ENCODE measurements at places on chromosomes 13 and 19.
A peak's percentile ranks its signal among the peaks of the same experiment; 100 is the strongest.

DNA sequence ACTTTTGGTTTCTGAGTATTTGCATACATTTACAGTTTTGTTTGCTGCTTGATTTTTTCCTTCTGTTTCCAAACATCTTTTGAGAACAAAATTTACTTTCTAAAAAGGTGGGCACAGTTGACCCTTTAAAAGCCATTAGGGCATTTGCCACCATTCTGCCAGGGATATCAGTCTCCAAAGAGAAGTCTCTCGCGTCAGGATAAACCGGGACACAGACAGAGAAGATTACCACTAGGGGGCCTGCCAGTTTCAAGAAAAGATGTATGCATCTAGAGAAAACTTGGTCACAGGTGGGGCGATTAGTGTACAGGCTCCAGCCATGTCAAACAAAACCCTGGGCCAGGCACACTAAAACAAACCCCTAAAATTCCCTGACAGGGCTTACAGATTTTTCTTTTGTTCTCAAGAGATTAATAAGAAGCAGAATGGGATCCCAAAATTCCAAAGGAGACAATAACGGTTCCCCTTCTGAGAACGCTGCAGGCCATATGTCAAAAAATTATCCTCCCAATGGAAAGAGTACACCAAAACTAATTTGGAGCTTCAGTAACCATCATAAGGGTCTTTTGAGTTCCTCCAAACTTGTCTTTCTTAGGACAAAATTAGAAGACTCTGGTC is 10.7 kb upstream of the PABPC3 start:
- peak; percentile 69 for DNase-seq

DNA sequence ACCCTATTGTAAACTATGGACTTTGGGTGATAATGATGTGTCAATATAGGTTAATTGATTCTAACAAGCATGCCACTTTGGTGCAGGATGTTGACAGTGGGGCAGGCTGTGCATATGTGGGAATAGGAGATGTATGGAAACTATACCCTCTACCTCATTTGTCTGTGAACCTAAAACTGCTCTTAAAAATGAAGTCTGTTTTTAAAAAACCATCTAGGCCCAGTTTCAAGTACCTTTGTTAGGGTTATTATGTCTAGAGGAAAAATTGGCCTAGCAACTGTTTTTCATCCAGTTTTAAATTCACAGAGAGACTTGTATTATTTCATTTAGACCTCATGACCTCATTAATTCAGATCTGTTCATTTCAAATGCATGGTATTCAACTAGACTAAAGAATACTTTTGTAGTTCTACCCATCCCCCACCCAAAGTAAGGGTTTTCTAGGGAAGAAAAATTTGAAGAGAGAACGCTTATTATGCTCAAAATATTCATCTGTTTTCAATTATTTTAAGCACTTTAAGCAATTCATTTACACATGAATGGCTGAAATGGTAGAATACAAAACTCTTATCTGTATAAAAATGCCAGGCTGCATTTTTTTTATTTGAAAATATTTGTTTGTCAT is 1781.9 kb upstream of the MIR17HG start:
- DNase-seq: no peak

GRCh38 chr13:40777166-40777808 is 6.3 kb upstream of the MRPS31 start:
- DNase-seq: peak; percentile 70

DNA sequence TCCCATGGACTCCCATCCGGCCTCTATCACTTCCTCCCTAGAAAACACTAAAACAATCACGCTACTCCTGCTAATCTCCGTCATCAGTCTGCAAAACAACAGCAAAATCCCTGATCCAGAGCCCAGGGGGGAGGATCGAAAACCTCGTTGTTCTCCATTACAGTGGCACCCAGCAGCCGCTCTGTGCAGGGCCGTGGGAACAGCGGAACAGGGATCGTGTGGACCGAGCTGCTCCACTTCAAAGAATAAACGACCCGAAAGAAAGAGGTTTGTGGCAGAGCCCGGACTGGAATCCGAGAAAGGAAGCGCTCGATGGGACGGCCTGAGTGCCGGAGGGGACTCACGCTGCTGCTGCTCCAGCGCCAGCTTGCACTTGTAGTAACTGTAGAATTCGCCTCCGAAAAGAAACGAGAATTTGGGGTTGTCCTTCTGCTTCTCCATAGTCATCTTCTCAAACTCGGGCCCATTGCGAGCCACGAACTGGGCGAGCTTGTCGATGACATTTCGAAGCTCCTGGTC is 652 bp downstream of the CHERP start:
- peak; percentile 37 for DNase-seq

- DNase-seq: no peak
Observed at GRCh38 chr19:17751912-17752273, 616 bp downstream of the FCHO1 start.

- DNase-seq: no peak
Observed at GRCh38 chr13:96299235-96299634, 209.3 kb downstream of the HS6ST3 start.

GRCh38 chr13:19048381-19048780 is 133.2 kb downstream of the TUBA3C start:
- DNase-seq: no peak

DNA sequence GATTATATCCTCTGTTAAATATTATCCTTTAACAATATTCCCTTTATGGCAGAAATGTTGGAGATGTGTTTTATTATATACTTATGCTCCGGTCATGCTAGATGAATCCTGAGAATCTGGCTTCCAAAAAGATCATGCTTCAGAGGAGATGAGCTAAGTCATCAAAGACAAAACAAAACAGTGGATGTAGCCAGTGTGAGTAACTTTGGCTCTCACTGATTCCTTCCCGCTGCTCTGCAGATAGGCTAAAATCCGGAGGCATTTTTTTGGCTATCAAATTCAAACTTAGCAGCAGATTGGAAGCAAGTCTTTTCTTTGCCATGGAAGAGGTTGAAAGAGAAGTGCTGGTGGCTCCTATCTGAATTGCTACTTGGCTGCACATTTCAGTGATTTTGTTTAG is 295.9 kb downstream of the GPC6 start:
- no peak for DNase-seq

DNA sequence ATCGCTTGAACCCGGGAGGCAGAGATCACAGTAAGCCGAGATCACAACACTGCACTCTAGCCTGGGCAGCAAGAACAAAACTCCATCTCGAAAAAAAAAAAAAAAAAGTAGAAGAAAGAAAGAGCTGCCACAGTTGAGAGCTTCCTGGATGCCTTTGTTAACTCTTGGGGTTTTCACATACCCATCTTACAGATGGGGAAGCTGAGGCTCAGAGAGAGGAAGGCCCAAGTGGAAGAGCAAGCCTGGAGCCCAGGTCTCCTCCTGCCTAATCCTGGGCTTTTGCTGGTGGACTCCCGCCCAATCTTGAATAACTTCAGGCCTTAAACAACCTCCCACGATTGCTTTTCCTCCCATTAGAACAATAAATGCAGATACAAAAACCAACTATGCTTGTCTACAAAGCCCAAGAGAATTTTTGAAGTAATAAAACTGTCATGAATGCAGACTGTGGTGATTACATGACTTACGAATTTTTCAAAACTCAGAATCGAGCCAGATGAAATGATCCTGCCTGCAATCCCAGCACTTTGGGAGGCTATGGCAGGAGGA is 41.7 kb downstream of the LTBP4 start:
- no peak for DNase-seq

GRCh38 chr19:2246801-2247361 is 2.2 kb upstream of the AMH start:
- no peak for DNase-seq

- no peak for DNase-seq
Observed at GRCh38 chr13:111359930-111360329, 39.5 kb downstream of the TEX29 start.

DNA sequence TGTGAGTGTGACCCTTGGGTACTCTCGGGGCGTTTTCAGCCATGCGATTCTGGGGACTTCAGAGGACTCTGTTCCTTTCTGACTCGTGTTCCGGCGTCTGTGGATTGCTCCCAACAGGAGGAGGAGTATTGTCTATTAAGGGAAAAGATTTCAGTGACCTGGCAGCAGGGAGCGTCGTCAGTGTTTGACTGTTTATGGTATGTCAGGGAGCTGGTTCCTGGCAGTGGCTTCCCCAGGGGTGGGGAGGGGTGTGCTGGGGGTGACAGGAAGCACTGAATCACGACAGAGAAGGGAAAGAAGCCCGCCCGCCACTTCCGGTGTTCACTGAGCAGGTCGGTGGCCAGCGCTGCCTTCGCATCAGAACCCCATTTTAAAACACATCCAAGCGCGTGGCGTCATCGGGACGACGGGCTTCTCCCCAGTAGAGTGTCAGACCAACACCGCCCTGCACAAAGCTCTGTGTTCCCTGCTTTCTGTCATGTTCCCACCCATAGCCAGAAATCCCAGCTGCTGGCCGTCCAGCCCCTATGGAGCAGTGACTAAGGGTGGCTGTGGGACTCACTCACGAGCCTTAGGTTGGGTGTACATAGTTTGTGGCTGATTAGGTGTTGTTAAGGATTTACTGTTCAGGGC is 33.8 kb downstream of the COL4A2 start:
- DNase-seq: peak; percentile 51

DNA sequence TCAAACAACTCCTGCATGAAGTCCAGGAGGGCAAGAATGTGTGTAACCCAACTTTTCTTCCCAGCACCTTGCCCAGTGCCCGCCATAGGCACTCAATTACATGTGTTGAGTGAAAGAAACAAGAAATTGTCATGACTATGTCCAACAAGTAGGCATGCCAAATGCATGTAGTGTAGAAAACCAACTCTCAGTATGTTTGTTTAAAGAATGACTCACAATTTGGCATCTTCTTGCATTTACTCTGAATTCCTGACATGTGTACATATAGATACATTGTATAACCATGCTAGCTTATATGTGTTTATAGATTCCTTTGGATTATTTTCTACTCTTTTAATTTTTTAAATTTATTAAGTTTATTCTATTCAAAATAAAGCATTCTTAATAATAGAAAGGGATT is 305.0 kb downstream of the EFNB2 start:
- no peak for DNase-seq

- DNase-seq: no peak
Observed at GRCh38 chr19:56953470-56953869, 112.9 kb upstream of the PEG3 start.

- no peak for DNase-seq
Observed at GRCh38 chr13:29569253-29570050, 26.0 kb downstream of the SLC7A1 start.

- peak; percentile 65 for DNase-seq
Observed at GRCh38 chr19:46133101-46133627, 8.7 kb upstream of the IGFL3 start.

GRCh38 chr19:3042621-3043267 is 13.7 kb upstream of the TLE2 start:
- DNase-seq: no peak

DNA sequence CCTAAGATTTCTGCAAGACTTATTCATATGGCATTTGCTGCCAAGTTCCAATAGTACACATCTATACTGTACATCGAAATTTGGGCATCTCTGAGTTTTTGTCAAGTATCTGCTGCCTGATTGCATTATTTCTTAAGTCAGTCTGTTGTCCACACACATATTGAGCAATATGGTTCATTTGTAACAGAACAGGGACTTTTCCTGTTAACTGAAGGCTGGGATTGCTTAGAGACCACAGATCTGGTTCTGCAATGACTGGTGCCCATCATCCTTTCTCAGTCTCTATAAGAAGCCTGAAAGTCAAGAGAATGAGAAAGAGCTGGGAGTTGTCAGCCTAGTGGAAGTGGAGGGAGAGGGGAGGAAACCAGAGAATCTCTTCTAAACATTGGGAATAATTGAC is 22.5 kb upstream of the MYCBP2 start:
- no peak for DNase-seq

- DNase-seq: no peak
Observed at GRCh38 chr13:20550799-20551198, 16.2 kb upstream of the IFT88 start.

DNA sequence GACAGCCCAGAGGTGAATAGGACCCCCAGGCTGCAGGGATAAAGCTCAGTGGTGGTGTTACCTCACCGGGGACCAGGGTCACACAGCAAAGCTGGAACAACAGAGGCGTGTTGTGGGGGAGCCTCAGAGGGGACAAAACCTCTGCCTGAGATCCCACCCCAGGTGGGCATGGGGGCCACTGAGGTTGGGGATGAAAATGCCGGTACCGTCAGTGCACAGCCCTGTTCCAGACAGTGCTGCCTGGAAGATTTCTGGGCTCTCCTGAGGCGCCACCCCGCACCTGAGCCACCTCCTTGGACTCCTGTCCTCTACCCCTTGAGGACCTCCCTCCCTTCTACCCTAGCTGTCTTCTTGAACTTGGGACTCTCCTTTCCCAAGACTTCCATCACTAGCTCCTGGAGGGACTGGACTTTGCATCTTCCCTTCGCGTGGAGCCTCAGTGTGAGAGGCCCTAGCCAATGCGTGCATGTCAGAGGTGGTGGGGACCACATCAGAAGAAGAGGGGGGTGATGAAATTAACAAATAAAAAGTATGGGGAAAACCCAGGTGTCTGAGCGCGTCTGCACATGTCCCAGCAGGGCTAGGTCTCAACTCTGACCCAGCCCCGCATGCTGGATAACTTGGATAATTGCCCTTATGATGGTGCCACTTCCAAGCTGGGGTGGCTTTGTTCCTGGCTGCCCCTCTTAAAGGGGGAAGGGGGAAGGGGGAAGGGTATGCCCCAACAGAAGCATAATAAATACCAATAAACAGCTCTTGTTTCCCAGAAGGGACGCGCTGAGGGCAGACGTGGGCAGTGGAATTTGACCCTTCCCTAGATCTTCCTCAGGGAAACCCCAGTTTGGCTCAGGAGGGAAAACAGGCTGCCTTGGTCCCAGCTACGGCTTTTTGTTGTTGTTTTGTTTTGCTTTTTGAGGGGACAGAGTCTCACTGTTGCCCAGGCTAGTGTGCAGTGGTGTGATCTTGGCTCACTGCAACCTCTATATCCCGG is 11.6 kb downstream of the CNFN start:
- peak; percentile 54 for DNase-seq

DNA sequence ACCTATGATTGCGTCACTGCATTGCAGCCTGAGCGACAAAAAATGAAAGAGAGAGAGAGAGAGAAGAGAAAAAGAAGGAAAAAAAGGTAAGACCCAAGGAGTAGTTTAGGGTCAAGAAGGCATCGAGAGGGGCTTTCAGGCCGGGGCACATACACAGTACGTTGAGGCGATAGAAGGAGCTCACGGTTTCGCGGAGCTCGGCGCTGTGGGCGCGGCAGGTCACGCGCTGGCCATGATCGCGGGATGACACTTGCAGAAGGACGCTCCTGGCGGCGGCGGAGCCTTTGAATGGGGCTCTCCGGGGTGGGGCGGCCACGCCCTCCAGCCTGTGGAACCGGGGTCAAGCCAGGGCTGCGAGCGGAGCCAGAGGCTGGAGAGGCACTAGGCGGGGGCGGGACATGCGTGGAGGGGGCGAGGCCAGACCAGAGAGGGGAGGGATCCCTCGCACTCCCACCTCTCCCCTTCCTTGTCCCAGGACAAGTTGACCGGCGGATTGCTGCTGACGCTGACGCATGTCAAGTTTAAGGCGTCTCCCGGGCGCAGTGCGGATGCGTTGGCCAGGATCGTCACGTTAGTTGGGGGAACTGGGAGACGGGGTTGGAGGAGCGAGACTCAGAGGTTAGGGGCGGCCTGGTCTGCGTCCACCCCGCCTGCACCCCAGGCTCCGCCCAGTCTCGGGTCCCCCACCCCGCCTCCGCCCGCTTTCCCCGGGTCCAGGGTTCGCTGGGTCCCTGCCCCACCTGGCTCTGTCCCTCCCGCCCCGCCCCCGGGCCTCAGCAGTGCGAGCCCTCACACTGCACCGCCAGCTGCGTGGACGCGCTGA is 6.9 kb downstream of the NPHS1 start:
- DNase-seq: peak; percentile 68

Measured in hepatocyte (in vitro differentiated cells).